ENCODE measurements at places on chromosomes 6 and 20. TPM values are rescaled to one million over a fixed set of nuclear protein-coding genes. Genes with fewer than 3 reads are reported as not detected.

- DNase-seq = no peak
Observed at GRCh38 chr6:45951321-45952167, 64.1 kb downstream of the CLIC5 start.

DNA sequence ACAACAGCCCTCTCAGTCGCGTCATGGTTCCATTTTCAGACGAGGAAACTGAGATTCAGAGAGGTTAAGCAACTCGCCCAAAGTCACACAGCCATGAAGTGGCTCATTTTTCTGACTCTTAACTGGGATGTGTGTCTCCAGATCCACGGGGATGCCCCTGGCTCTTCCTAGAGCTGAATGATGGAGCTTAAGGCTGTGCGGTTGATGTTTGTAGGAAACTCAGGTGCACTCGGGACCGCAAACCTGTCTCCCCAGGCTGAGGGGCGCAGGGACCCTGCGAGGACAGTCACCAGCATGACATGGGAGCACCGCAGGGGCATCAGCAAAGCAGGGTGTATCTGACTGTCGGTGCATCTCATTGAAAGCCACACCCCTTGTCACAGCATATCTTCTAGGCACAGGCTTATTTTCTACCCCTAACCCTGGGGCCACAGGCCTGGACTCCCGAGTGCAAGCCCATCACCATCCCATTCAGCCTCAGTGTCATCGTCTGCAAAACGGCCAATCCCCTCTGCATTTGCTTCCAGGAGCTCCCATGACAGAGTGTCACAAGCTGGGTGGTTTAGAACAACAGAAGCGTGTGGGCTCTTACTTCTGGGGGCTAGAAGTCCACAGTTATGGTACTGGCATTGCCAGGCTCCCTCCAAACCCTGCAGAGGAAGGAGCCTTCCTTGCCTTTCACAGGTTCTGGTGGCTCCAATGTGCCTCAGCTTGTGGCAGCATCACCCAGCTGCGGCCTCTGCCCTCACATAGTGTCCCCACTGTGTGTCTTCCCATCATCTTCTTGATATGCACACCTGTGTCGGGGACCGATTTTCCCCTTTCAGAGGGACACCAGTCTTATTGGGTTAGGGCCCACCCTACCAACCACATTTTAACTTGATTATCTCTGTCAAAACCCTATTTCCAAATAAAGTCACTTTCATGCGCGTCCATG, 9.9 kb upstream of the ARHGAP40 start:
- no peak for DNase-seq

- no peak for DNase-seq
Observed at GRCh38 chr20:17874271-17875105, 94.1 kb downstream of the SNX5 start.

GRCh38 chr6:56750686-56751085, 108.0 kb upstream of the DST start:
- no peak for DNase-seq

DNA sequence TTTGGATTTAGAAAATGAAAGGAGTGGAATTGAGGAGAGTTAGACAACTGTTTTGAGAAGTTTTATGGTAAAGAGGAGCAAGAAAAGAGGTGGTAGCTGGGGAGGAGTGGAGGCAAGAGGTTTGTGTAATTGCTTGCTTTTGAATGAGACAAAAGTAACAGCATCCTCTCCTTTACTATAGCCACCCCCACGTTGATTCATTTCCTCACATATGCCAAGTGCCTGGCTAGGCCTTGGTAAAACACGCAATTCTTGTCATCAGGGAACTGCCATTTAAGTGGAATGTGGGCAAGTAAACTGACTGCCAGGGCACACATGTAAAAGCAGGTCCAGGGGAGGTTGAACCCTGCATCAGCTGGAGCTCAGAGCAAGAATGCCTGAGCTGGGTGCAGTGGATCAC, 4.1 kb downstream of the MTRES1 start:
- DNase-seq = no peak

GRCh38 chr6:16205377-16206144, 32.8 kb upstream of the GMPR start:
- DNase-seq = no peak

GRCh38 chr6:33458676-33459075, 4.3 kb downstream of the ZBTB9 start:
- no peak for DNase-seq

DNA sequence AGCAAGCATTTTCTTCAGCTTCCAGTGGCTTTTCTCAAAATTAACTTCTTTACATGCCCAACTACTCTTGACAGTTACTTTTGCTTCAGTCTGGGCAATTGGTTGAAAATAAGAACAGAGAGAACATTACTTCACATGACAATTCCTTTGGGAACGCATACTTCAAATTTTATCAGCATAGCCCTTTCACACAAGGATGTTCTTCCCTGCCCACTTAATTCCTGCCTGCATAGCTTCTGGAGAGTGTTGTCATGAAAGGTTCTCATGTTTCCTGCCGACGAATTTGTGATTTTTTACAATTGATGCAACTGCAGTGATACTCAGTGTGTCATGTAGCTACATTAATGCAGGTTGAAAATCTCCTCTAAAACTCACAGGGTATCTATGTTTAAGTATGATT, 22.0 kb upstream of the SNRNP48 start:
- no peak for DNase-seq

DNA sequence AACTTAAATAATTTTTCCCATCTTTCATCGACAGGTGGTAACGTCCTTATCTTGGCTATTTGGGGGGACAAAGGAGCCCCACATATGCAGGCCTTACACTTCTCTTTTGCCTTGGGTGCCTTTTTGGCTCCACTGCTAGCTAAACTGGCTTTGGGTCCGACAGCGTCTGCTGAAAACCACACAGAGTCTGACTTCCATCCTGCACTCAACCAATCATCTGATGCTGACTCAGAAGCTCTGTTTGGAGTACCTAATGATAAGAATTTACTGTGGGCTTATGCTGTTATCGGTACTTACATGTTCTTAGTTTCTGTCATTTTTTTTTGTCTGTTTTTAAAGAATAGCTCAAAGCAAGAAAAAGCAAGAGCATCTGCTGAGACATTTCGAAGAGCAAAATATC, 178.5 kb downstream of the SLC16A10 start:
- no peak for DNase-seq

GRCh38 chr20:2576317-2576727, 39.9 kb downstream of the TMC2 start:
- no peak for DNase-seq

GRCh38 chr20:5862703-5863039, 87.7 kb downstream of the TRMT6 start:
- DNase-seq = peak; percentile 70

GRCh38 chr6:101462576-101462975, 69.1 kb downstream of the GRIK2 start:
- peak; percentile 17 for DNase-seq

- no peak for DNase-seq
Observed at GRCh38 chr6:31622684-31623091, 2.2 kb downstream of the PRRC2A start.

DNA sequence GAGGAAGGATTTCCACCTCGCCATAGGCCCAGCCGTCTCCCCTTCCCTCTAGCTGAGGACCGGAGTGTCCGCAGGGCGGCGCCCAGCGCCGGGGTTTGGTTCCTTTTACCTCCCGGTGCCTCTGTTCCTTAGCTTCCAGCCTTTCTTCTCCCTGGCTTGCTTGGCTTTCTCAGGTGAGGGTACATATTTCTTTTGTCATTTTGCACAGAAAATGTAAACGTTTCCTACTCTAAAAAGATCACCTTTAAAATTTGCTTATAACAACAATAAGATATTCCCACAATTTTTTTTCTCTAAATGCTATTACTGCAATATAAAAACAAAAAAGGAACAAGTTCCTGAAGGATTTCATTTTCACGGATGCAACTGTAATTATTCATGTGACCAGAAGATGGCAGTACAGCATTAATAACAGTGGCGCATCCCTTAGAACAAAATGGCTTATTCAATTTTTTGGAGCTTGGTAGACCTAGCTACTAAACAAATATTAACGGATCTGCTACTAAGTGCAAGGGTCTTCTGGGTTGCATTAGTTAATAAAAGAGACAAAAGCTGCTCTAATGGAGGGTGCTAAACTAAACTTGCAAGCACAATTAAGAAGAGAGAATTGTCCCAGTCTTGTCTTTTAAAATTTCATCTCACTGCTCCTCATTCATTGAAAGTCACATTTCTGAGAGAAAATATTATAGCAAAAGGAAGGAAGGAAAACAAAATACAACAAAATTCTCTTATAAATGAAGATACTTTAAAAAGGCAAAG, 172.9 kb downstream of the ADGRG6 start:
- DNase-seq = peak; percentile 27

GRCh38 chr6:150755042-150755441, 110.5 kb upstream of the MTHFD1L start:
- no peak for DNase-seq

GRCh38 chr6:137087902-137088301, 43.1 kb upstream of the IL20RA start:
- no peak for DNase-seq

DNA sequence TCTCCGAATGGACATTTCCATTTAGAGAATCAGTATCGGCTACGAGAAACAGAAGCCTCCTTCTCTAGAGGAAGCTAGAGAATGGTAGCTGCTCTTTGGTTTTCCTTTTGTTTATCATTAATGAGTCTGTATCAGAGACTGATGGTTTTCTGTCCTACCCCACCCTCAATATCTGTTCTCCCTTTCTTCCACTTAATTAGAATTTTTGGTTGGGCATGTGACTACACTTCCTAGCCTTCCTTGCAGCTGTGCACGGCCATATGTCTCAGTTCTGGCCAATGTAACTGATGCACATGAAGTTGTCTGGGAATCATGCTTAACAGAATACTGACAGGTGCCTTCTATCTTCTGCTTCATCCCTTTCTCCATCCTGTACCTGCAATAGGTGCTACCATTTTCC, 19.0 kb downstream of the RNF24 start:
- DNase-seq = no peak

GRCh38 chr20:54221996-54222890, 14.4 kb downstream of the PFDN4 start:
- DNase-seq = no peak

DNA sequence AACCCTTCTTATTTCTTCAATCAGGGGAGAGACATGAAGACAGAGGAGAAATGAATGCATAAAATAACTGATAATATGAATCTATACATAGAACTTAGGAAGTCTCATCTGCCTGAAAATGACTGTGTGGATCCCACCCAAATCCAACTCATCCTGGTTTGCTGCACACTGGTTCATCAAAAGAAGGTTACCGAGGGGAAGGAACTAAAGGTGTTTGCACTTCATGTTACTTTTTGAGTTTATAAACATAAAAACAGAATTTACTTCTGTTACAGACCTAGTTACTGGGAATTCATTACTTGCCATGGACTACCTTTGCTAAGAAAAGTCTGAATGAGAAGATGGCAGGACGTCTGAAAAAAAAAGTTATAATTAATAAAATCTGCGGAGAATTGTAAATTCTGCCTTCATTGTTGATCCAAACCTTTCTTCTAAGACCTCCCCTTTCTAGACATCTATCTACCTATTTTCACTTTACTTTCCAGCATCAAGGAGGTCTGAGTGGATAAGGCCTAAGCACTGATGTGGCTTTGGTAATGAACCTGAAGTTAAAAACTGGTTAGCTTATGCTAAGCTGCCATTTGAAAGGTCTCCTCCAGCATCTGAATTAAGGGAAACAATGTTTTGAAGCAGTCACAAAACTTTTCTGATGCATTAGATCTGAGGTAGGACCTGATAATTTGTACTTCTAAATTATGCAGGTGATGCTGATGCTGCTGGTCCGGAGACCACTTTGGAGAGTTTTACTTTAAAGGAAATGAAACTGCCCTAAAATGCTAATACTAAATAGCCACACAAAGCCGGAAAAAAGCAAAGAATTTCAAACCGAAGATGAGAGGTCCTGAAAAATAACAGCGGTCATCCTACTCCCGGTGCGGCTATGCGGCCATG, 84.0 kb downstream of the HFE start:
- DNase-seq = no peak

- peak; percentile 13 for DNase-seq
Observed at GRCh38 chr20:48287021-48287494, 501.8 kb upstream of the SULF2 start.

DNA sequence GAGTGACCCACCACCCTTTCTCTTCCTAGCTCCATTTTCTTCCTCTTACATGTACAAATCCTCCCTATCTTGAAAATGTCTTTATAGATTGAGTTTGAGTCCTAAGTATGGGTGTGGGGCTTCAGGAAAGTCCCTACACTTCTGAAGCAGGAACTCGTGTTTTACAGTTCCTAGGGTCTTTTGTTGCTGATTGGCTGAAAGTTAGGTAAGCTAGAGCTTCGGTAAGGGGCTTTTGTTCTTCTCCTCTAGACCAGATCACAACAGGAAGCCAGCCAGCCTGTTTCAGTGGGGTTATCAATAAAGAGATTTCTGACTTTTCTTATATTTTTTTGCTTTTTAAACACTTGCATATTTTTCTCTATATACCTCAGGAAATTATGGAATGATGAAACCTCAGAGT, 51.3 kb downstream of the CNR1 start:
- no peak for DNase-seq

- DNase-seq = no peak
Observed at GRCh38 chr6:90811596-90812226, 224.8 kb upstream of the MAP3K7 start.

DNA sequence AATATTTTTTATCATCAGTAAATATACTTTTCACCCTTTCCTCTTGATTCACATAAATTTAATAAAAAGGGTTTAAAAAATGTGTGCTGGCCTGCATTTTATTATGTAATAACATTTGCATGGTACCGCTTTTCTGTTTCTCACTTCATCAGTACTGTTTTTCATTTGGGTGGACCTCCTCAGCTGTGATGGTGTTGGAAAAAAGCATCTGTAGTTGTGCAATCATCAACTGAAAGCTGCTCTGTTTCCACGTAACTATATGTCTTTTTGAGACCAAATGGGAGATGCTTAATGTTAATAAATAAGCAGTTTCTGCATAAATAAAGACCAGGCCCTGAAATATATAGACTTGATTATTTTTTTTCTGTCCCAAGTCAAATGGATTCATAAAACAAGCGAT, 31.6 kb upstream of the CENPW start:
- no peak for DNase-seq

DNA sequence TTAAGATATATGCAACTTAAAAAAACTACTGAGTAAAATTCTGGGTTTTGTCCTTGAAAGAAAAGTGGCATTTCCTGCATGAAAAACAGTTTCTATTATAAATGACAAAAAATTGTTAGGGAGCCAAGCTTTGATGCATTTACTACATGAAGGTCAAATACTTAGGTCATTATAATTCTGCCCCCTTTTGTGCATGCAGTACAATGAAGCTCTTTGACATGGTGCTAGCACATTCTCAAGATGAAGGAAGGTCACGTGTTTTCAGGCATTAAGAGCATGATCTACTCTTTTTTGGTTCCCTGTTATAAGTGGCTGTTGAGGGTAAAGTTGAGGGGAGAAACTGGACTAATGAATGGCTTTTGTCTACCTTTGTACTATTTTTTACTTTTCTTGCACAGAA, 72.7 kb downstream of the FOXO3 start:
- no peak for DNase-seq

SNRNP48 gene
- total RNA-seq = 21.5 TPM

GLP1R gene
- 0.82 TPM for total RNA-seq

HSPA1L gene
- total RNA-seq = 4.2 TPM

IMPG1 gene
- 0.36 TPM for total RNA-seq

LRP11 gene
- 26.6 TPM for total RNA-seq

All from cerebellum (tissue), 4 donors.